ENCODE measurements at places on chromosomes 12 and 14. TPM values are rescaled to one million over a fixed set of nuclear protein-coding genes. Genes with fewer than 3 reads are reported as not detected.

Gene TEX52
- not detected for total RNA-seq

DNA sequence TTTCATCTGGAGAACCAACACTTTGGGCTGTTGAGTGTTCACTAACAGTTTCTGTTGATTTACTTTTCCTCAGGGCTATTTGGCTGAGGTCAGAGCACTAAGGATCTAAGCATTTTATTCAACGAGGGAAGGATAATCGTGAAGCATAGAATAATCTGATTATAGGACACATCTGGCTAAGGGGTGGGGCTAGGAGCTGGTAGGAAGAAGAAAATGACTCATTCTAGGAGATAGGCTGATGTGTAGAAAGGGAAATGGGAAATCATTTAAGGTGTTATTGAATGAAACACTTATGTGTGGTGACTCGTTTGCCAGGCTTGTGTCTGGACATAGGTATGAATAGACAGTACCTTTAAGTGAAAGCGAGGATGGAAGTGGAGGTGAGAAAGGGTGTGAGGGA lies 167.2 kb downstream of the ETNK1 start:
- no peak for DNase-seq

DNA sequence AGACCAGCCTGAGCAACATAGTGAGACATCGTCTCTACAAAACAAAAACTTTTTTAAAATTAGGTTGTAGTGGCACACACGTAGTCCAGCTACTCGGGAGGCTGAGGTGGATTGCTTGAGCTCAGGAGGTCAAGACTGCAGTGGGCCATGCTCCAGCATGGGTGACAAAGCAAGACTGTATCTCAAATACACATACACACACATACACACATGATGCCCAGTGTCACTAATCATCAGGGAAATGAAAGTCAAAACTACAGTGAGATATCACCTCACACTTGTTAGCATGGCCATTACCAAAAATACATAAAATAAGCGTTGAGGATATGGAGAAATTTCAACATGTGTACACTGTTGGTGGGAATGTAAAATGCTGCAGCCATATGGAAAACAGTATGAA lies 33.2 kb upstream of the KICS2 start:
- no peak for DNase-seq

DNA sequence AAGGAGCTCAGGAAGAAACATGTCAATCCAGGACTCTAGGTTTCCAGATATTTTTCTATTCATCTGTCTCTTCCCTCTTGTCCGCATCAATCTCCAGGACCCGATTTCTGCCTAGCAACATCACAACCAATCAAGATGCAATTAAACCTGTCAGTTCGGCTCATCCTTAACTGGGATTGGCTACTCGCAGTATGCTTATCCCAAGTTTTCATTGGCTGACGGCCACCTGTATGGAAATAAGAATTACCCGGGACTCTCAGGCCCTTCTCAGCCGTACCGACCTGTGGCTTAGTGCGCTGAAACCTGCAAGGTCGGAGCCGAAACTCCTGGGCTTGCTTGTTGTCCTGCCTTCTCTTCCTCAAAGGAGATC lies 20.4 kb upstream of the ATP5MC2 start:
- no peak for DNase-seq

GRCh38 chr12:28963554-28963953 lies 185.5 kb upstream of the FAR2 start:
- no peak for DNase-seq

DNA sequence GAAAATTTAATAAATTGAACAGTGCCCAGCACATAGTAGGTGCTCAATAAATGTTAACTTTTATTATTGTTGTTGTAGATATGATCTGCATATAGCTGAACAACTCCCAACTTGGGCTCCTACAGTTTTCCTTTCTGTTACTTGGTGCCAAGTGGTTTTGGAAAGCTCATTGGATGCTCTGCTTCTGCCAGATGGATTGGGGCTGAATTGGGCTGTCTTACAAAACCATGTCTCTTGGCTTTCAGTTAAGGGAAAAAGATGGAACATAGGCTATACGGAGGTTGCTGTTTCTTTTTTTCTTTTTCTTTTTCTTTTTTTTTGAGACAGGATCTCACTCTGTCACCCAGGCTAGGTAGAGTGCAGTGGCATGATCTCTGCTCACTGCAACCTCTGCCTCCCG lies 140.7 kb upstream of the PWP1 start:
- DNase-seq, result no peak

GRCh38 chr14:58565832-58566231 lies 71.9 kb upstream of the DACT1 start:
- DNase-seq, result no peak

Gene VASH1
- total RNA-seq, result 5.2 TPM

- no peak for DNase-seq
These were observed 42.4 kb upstream of the EMP1 start for GRCh38 chr12:13154027-13154538.

DNA sequence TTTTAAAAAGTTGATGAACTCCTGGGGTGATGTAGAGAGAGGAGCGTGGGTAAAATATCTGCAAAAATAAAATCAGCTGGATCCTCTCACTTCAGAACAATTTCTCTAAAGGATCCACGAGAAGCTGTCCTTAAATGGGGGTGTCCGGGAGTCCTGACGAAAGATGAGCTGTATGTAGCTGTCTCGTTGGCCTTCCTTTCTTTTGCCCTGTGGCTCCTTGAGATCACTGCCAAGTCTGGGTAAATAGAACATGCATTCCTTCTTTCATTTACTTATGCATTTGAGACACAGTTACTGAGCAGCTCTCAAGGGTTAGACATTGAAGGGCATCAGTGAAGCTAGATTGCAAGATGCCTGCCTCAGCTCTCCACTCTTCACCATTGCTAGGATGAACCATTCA lies 35.2 kb upstream of the TXNRD1 start:
- no peak for DNase-seq

DNA sequence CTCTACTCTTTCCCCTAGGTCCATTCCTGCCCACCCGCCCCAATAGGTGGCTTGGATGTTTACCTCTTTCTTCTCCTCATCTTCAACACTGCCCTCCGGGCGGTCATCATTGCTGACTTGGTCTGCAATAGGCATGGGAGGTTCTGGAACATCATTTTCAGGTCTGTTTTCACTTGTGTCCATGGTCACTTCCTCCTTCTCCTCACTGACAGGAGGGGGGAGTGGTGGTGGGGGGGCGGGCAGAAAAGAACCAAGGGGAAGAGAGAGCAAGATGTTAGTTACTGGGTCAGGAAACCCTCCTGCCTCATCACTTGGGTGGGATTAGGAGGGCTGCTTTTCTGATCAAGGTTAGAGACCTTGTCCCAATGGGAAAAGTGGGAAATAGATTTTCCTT lies 12.1 kb upstream of the CDH24 start:
- DNase-seq, result no peak

DNA sequence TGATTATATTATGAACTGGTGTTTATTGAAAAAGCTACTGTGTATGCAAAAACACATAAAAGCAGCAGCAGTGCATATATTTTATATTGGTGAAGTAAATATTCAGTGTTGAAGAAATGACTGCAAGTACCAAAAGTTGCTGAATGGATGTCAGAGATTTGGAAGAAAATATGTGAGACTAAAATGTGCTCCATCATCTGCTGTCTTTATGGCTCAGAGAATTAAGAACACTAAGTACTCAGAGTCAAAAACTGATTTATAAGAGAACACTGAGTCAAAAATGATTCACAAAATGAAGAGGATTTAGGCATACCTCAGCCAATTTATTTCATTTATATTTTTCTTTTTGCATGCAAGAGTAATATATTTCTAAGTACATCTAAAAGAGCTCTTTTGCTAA lies 86.3 kb upstream of the PDZRN4 start:
- no peak for DNase-seq

Gene TAS2R31
- total RNA-seq, result 1.3 TPM

Gene AKAP6
- 0.82 TPM for total RNA-seq

Gene IAPP
- not detected for total RNA-seq

DNA sequence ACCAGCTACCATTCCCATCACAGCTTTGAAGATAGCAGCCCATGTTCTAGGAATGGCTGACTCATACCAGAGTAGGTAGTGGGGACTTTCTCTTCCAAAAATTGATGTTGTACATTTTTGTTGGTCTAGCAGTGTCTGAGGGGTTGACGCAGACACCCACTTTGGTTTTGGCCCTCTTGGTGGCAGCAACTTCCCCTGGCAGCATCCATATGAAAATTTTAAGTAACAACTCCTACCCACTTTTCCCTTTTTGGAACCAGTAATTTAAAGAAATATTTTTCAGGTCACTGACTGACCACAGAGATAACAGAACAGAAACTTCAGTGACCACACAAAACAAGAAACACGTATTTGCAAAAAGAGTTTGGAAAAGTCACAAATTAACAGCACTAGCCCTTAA lies 162.0 kb upstream of the TMCC3 start:
- no peak for DNase-seq

DNA sequence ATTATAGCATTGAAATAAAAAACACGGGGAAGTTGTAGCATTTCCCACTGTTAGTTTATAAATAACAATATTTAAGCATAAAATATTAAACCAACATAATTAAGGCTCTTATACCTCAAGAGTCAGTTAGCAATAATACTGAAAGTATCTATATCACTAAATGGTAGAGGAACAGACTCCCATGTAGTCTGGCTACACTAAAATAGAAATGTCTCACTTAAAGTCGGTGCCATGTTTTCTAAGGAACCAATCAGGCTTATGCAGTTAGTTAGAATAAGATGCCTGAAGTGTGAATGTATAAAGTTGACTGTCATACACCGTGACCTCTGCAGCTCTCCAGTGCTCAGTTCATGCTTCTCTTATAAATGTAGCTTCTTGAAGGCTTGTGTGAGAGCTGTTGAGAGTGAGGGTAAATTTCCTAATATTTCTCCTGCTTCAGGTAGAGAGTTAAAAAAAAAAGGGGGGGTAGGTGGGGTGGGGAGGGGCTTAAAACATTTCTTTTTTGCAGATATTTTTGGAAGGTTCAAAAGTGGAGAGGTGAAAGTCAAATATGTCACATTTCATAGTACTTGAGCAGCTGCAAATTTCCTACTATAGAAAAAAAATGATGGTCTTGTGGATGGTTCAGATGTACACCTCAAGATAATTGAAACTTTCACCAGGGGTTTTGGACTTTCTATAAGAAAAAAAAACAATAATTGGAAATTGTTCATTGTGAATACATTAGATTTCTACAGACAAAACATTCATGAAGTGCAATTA lies 64.5 kb downstream of the PTCSC3 start:
- DNase-seq, result no peak

DNA sequence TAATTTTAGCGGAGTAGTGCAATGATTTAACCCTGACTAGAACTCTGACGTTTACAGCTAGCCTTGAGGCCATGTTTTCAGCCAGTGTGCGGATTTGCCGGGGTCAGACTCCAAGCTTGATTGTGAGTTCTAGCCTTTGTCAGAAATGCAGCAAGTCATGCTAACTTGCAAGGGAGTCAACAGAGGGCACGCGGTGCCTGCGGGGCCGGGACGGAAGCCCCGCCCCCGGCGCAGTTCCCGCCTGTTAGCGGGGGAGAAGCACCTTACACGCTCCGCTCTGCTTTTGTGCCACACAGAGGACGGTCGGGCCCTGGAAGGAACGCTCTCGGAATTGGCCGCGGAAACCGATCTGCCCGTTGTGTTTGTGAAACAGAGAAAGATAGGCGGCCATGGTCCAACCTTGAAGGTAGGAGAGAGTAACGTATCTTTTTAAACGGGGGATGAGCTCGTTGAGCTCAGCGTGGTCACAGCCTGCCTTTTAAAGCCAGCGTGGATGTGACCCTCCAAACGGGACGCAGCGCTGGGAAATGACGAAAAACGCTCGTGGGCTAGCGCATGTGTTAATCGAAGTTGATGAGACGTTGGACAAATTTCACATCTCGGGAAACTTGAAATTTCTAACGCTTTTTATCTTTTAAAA lies 14.8 kb upstream of the EID3 start:
- DNase-seq, result no peak

DNA sequence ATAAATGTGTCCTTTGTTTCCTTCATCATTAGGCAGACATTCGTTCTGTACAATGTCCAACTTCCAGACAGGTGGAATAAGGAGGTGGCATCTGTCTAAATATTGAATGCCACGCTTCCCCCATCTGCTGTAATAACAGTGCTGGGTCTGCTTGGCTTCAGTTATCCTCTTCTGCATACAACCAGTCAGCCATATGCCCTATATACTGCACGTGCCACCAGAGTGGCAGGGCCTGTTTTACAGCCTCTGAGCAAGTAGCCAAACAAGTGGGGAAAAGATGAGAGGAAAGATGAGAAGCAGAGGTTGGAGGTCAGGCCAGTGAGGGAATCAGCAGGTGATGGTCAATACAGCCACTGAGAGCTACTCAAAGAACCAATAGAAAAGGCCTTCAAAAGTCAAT lies 55.4 kb downstream of the OTX2 start:
- DNase-seq, result no peak

Gene NEMF
- 38.3 TPM for total RNA-seq

GRCh38 chr14:59067127-59067894 lies 121.2 kb upstream of the DAAM1 start:
- no peak for DNase-seq

DNA sequence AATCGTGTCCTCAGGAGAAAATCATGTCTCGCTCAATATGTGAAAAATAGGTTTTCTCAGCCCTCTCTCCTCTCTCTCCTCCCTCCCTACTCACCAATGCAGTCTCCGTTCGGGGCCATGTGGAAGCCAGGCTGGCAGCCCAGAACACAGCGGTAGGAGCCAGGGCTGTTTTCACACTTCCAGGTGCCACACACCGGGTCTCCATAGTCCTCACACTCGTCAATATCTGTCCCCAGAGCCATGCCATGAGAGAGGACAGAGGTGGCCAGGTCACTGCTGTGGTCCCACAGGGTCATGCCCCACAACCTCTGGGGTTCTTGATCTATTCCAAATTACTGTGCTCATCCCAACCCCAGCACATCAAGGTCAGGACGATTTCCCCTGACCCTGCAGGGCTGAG lies 13.5 kb downstream of the ISCA2 start:
- no peak for DNase-seq

DNA sequence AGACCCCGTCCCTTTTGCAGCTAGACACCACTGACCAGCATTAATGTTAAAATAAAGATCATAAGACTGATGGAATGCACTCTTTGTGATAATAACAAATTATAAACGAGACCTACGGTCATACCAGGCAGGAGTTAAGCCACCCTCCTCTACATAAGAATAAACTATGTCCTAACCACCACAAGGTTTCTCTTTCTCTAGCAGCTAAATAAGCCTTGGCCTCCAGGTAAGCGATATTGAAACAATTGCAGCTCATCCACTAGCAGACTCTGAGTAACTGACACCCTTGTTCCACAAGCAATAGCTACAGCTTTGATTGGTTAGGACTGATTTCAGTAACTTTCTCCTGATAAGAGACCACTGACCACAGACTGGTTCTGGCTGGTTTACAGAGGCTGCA lies 144.2 kb upstream of the CCDC198 start:
- DNase-seq, result no peak

Gene GALNT8
- total RNA-seq, result not detected

DNA sequence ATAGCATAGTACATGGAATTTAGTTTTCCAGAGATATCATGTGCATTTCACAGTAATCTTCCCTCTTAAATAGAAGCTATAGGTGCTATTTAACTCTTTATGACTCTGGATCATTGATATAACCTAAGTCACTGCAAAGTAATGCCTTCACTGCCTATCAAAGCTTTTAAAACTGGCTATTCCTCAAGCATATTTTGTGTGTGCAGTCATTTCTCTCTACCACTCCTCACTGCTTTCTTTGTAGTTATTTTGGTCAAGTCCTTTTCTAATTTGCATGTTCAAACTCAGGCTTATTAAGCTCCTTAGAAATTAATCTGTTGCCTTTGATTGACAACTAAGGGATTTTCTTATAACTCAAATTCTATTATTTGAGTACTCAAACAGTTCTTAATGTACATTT lies 79.4 kb upstream of the PLEKHG7 start:
- no peak for DNase-seq

Measured in Panc1 (cell line).